ENCODE measurements at places on chromosomes 7 and 10.

- no peak for DNase-seq
Measured at GRCh38 chr10:125236091-125236490, 75.7 kb upstream of the CTBP2 start.

DNA sequence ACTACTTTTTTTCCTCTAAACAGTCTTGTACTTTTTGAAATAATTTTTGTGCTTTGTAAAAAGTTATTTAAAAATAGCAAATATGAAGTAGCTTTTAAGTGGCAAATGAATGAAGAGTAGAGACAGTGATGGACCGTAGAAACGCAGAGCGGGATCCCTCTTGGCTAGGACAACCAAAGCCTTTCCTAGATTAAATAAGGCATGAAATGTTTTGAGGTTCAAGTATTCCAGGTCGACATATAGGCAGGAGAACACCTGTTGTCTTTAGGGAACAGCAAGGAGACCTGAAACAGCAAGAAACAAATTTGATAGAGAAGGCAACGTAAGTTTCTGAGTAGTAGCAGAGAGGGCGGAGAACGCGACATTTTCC lies 662 bp upstream of the PPRC1 start:
- DNase-seq = no peak

- DNase-seq = no peak
Measured at GRCh38 chr7:19275000-19275399, 129.8 kb upstream of the FERD3L start.

- no peak for DNase-seq
Measured at GRCh38 chr10:58486821-58487220, 25.9 kb upstream of the BICC1 start.

DNA sequence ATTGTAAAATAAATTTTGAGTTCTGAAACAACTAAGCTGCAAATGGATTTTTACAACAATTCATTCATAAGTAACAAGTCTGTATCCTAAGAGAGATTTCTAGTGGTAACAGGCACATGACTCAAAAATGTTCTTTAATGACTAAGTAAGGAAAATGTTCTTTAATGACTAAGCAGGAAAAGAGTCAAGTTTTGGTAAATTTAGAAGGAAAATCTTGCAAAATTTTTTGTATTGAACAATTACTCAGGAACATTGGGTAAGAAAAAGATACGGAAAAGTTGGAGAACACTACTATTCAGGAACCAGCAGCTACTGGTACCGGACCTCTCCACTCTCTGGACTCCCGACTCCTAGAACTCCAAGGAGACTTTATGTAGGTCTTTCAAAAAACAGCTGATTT lies 33.5 kb downstream of the HYCC1 start:
- DNase-seq = no peak

DNA sequence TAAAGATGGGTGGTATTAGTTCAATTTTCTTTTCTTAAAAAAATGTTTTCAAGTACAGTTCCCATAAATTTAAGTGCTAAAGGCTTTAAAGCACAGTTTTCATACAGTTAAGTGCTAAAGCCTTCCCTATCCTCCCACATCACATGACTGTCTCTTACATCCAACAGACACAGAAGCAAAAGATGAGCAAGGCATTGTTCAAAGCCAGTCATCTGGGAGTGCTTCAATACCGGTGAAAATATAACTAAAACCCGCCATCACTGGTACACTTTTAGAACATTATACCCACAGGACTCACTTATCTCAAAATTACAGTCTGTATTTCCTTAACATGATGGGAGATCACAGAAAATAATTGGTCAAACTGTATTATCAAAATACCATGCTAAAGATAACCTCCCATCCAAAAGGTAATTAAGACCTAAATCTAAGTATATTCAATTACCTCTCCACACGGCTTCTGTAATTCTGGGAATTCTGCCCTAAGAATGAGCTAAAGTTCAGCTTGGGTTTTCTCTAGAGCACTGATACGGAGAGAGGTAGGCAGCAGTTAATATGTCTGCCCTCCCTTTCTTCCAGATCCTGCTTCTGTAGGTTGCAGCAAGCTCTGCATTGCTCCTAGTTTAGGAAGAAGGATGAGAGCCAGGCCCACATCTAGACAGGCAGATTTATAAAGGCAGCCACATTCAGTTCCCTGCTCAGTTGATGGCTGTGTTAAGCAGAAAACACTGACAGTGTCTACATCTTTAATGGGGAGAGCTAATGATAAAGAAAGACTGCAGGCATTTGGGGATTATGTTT lies 474.8 kb upstream of the PFKP start:
- no peak for DNase-seq

Measured in CD4-positive, alpha-beta T cell treated with Interleukin-17A for 1 hour (primary cell).